Muscle of back (tissue), 13 donors: ENCODE measurements at places on chromosomes 6 and 20. TPM values are rescaled to one million over a fixed set of nuclear protein-coding genes. Genes with fewer than 3 reads are reported as not detected.

Gene C20orf173
- polyA plus RNA-seq = not detected

Gene SLC35F1
- polyA plus RNA-seq = 2.1 TPM

Gene PHACTR3
- 8.6 TPM for polyA plus RNA-seq

Gene RIPPLY2
- not detected for polyA plus RNA-seq

Gene HMGCLL1
- polyA plus RNA-seq = 7.0 TPM

Gene EDN1
- 4.1 TPM for polyA plus RNA-seq

Gene FNDC1
- 244 TPM for polyA plus RNA-seq

Gene ASIP
- 0.22 TPM for polyA plus RNA-seq

Gene SPATA25
- 3.5 TPM for polyA plus RNA-seq

Gene ADGRG6
- polyA plus RNA-seq = 8.6 TPM

Gene PTGIS
- 31.3 TPM for polyA plus RNA-seq

Gene ISM1
- polyA plus RNA-seq = 2.7 TPM

Gene MEI4
- polyA plus RNA-seq = 0.12 TPM

Gene PDYN
- polyA plus RNA-seq = not detected

Gene GPR6
- polyA plus RNA-seq = not detected

Gene AVP
- 0.26 TPM for polyA plus RNA-seq

Gene SNAI1
- 7.7 TPM for polyA plus RNA-seq
